Adipocyte (in vitro differentiated cells): ENCODE measurements at places on chromosomes 12 and 14.
A peak's percentile ranks its signal among the peaks of the same experiment; 100 is the strongest.

- DNase-seq: no peak
These were observed 595.1 kb downstream of the SNAPC1 start for GRCh38 chr14:62357362-62357761.

GRCh38 chr14:34075826-34076225 lies 125.0 kb upstream of the EGLN3 start:
- DNase-seq: no peak

- no peak for DNase-seq
These were observed 37.2 kb downstream of the BEGAIN start for GRCh38 chr14:100549834-100550625.

DNA sequence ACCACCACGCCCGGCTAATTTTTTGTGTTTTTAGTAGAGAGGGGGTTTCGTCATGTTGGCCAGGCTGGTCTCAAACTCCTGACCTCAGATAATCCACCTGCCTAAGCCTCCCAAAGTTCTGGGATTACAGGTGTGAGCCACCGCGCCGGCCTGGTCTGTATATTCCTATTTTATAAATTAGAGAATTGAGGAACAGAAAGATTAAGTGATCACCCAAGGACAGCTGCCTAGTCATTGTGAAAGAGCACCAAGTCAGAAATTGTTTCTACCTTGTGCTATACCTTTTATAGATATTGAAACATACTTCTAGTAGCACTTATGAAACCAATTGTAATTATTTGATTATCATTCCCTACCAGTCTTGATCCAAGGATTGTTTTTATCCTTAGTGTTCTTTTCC lies 1.9 kb downstream of the KNTC1 start:
- no peak for DNase-seq

GRCh38 chr14:29820785-29821184 lies 106.9 kb downstream of the PRKD1 start:
- peak; percentile 9 for DNase-seq

DNA sequence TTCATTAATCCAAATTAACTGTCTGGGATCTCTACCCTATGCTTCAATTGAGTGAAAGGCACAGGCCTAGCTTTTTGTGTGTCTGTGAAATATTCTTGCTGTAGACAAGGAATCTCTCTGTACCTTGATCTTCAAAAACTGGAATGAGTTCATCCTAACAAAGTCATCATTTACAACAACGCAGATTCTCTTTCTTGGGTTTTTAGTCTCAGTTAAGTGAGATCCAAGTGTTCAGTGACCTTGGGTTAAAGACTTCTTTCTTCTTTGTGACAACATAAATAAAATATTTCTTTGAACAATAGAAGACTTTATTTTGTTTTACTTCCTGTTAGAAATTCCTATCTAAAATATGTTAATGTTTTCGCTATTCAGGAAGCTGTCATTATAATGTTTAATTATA lies 192.2 kb upstream of the LMNTD1 start:
- DNase-seq: no peak

DNA sequence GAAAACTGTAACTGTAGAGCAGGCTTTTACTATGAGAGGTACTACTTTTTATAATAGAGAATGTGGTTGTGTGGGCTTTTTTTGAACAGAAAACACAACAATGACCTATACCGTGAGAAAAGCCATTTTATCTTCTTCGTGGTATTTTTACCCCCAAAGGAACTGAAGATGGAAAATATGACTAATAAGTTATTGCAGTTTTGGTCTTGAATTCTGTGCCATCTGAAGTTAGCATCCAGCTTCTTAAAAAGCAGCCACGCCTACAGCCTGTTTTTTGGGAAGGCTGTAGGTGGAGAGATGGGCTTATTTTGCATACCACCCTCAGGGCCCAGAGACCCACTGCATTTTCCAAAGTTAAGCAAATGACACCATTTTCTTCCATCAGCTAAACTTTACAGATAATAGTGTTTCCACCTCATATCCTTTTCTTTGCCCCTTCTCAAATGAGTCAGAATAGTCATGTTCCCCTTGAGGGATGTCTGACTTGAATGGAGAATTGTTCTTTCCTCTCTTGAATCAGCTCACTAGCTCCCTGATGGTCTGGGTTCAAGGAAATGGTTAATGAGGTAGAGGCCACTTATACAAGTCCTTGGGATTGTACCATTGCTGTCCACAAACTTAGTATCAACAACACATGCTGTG lies 53.0 kb downstream of the TBC1D30 start:
- DNase-seq: no peak

- peak; percentile 20 for DNase-seq
These were observed 18.4 kb downstream of the HDAC7 start for GRCh38 chr12:47801170-47801903.

DNA sequence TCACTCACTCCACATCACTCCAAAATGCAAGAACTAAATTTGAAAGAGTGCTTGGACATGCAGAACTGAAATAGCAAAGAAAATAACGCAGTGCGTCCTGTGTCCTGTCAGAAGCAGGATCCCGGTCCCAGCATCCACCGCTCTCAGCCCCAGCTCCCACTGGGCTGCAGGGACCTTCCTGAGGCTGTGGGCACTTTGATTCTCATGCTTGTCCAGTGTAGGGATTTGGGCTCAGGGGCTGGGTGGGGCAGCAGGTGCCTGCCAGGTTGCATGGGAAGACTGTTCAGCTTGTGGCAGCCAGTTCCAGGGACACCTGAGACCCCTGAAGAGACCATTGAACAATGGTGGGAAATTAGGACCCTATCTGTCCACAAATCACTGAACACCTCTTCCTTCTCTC lies 140.0 kb upstream of the FKBP4 start:
- no peak for DNase-seq
